Endothelial cell of umbilical vein (primary cell): ENCODE measurements at places on chromosomes 7 and 10. TPM values are rescaled to one million over a fixed set of nuclear protein-coding genes. Genes with fewer than 3 reads are reported as not detected.

DNA sequence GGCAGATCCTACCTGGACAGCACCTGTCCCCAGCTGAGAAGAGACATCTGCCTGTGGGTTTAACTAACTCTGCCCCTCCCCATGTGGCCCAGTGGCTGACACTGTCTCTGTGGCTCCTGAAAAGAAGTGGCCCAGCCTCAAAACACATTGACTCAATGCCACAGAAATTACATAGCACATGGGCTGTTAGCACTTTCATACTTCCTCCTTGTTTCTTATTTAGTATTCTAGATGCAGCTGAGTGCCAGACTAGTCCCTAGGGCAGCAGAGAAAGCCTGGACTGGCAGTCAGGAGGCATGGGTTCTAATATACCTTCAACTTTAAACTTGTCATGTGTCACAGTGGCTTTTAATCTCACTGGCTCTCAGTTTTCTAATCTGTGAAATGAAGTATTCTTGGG lies 171.0 kb downstream of the TRIL start:
- H3K27me3 ChIP-seq, result no peaks in the 10 kb centered on the region
- H3K36me3 ChIP-seq, result no peaks in the 10 kb centered on the region
- H3K4me1 ChIP-seq, result no peaks in the 10 kb centered on the region
- H3K27ac ChIP-seq, result no peak overlapping the region
- no peak for DNase-seq

The CNPY1 gene
- not detected in 2 replicates for polyA plus RNA-seq

The VWC2 gene
- polyA plus RNA-seq, result not detected in 2 replicates

- no peak overlapping the region for H3K4me3 ChIP-seq
- DNase-seq, result peak; percentile 18
- H3K27me3 ChIP-seq, result no peaks in the 10 kb centered on the region
- H3K36me3 ChIP-seq, result peaks cover 2% of the 10 kb centered on the region
Measured at GRCh38 chr7:130986261-130986690, 252.3 kb upstream of the KLF14 start.

- peaks cover 33% of the 10 kb centered on the region for H3K4me1 ChIP-seq
- H3K36me3 ChIP-seq, result no peaks in the 10 kb centered on the region
- DNase-seq, result no peak
- H3K4me3 ChIP-seq, result peak overlapping the region; percentile 57
Measured at GRCh38 chr7:74173491-74173865, 678 bp upstream of the EIF4H start.

The TMEM176B gene
- 0.13 and 0.23 TPM in 2 replicates for polyA plus RNA-seq
